Activated CD8-positive, alpha-beta memory T cell treated with anti-CD3 and anti-CD28 coated beads for 1 hour (primary cell): ENCODE measurements at places on chromosomes 3 and 15.

DNA sequence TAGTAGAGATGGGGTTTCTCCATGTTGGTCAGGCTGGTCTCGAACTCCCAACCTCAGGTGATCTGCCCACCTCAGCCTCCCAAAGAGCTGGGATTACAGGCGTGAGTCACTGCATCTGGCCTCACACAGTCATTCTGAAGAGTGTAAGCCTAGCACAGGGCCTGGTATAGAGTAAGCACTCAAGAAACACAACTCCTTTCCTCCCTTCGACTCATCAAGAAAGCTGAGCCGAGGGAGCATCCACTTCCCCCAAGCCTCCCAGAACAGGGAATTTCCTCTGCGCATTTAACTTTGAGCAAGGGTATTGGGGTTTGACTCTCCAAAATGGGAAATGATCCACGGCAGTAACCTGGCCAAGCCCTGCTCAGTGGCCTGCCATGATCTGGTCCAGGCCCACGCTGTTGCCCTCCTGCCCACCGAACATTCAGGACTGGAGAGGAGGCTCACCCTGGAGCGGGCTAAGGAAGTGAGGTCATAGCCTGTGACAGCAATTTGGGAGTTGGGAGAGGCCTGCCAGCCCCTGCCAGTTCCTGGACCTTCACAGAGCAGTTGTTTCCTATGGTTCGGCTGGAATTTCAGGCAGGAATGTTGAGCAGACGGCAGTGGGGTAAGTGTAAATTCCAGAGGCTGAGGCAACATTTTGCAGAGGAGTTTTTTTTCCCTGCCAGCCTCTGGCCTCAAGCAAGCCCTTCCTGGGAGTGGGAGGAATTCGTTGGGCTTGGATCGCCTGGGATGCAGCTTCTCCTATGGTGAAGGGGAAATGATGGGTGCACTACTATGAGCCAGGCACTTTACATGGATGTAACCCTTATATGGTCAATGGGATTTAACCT lies 21.2 kb upstream of the SMAD3 start:
- DNase-seq, result no peak

DNA sequence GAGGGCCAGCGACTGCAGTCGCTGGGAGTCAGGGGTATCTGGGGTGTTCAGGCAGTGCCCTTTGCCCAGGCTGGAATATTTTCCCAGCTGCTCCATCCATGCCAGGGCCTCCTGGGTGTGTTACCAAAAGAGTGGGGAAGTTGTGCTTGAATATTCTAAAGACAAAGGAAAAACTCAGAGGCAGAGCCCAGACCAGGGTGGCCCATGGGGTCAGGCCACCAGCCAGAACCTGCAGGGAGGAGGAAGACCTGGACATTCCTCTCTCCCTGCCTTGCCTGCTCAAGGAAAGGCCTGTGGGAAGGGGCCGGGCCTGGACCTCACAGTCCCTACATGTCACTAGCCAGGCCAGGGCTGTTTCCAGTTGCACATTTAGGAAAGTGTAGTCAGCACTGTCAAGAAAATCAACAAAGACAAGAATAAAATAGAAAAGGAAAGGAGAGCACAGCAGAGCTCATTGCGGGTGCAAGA lies 16.0 kb upstream of the KLF15 start:
- DNase-seq, result no peak

GRCh38 chr15:63572749-63573464 lies 24.3 kb upstream of the FBXL22 start:
- no peak for DNase-seq

- no peak for DNase-seq
Measured at GRCh38 chr3:162019817-162020216, 523.2 kb downstream of the OTOL1 start.

GRCh38 chr3:60216462-60217075 lies 1034.7 kb downstream of the FHIT start:
- no peak for DNase-seq

GRCh38 chr3:192331749-192332385 lies 395.5 kb downstream of the FGF12 start:
- no peak for DNase-seq

DNA sequence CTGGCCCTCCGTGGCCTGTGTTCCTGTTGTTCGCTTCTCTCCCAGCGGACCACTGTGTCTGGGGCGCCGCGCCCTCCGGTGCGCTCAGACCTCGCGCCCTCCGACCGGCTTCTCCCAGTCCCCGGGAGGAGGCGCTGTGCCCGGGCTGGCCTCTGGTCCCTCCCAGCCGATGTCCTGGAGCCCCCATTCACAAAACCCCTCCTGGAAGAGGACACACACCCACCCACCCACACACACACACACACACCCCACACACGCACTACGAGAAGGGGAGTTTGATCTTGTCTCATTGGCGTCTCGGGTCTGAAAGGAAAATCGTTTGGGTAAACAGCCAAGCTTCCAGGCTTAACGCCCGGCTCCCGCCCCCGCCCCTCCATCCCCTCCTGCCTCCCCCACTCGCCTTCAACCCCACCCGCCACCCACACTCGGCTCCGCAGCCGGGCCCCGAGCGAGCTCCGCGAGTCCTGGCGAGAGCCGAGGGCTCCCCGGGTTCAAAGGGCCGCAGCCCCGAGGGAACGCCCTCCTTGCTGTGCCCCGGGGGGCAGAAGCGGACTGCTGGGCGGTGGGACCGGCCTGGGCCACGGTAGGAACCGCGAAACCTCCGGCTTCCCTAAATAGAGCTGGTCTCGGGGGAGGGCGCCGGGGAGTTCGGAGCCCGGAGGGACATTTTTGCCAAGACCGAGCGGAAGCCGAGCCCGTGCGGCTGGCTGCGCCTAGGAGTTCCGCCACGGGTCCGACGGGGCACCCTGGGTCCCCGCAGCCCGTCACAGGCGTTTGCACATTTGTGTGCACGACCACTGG lies 23.6 kb downstream of the NR2F2 start:
- DNase-seq, result no peak

GRCh38 chr15:42832576-42832975 lies 88.0 kb downstream of the TTBK2 start:
- DNase-seq, result no peak

- DNase-seq, result peak; percentile 78
Measured at GRCh38 chr15:63504247-63504978, at the start of gene USP3. Gene USP3 (plus strand): TSS chr15:63504593. CDS start chr15:63504740, 147 bp downstream.

- DNase-seq, result no peak
Measured at GRCh38 chr3:126213379-126214028, 33.1 kb upstream of the ALDH1L1 start.

DNA sequence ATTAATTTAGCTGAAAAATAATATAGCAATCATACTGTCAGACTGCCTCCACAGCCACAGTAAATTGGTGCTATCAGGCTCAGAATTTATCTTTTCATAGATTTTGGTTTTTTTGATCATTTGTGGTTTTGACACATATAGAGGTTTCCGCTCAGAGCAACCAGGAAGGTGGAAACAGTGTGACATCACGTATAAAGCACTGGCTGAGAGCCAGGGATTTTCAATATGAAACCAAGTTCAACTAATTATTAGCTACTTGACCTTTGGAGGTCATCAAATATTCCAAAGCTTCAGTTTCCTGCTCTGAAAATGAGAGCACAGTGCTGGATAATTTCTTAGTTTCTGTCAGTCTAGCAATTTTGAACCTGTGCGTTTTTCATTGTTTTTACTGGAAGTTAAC lies 433.8 kb upstream of the SUCLG2 start:
- DNase-seq, result peak; percentile 25

DNA sequence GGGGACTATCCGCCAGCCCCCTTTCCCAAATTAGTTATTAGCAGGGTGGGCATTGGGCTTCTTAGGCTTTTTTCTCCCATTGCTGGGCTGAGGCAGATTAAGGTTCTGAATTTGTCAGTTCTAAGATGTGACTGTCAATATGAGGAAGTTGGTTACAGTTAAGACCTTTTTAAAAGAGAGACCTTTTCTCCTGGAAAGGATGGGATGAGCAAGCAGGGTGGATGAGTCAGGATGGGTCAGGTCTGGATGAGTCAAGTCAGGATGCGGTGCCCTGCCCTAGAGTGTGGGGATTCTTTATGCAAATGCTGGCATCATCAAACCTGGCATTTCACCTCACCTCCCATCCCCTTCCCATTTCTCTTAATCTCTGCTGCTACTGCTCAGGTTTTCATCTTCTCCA lies 1.9 kb downstream of the AEN start:
- DNase-seq, result no peak

GRCh38 chr3:161745741-161746140 lies 249.1 kb downstream of the OTOL1 start:
- no peak for DNase-seq

- DNase-seq, result no peak
Measured at GRCh38 chr3:127440384-127440783, 150.1 kb downstream of the TPRA1 start.

DNA sequence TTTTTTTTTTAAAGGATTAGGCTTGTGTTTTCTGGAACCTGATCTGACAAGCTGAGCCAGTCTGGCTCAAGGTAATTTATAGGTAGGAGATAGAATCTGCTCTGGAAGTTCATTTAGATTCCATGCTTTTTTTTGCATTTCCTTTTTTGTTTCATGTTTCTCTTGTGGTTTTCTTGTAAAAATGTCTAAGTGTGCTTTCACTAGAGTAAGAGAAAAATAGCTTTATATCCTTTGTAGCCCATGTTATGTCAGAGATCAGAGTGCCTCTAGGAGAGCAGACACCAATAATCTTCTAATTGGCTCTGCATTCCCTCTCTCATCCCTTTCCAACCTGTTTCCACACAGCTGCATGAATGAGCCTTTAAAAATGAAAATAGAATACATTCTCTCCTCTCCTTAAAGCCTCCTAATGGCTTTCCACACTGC lies 389.8 kb upstream of the KCNMB2 start:
- DNase-seq, result no peak

DNA sequence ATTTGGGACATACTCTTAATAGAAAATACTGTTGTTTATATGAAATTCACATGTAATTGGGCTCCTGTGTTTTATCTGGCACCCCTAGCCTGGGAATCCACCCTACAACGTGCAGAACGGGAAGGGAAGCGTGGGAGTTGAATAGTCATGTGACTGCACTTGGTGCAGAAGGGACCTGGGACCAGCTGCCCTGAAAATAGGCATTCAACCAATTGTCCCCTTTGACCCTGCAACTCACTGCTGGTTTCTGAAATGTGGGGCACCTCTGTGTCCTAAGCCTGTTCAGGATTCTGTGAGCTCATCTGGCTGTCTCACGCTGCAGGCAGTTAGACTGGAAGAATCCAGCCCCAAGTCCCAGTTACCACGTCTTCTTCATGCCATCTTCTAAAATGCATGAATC lies 79.7 kb downstream of the CACNA2D3 start:
- DNase-seq, result no peak

GRCh38 chr15:48112242-48112641 lies 8.5 kb upstream of the SLC24A5 start:
- no peak for DNase-seq

GRCh38 chr3:151599103-151599672 lies 134.5 kb upstream of the AADACL2 start:
- no peak for DNase-seq

- no peak for DNase-seq
Measured at GRCh38 chr3:195094191-195094921, 176.6 kb downstream of the XXYLT1 start.

GRCh38 chr3:178777718-178778411 lies 241.6 kb downstream of the KCNMB2 start:
- DNase-seq, result no peak

- DNase-seq, result no peak
Measured at GRCh38 chr3:195900436-195901355, 7.7 kb downstream of the TNK2 start.

GRCh38 chr15:56094171-56094570 lies 100.8 kb upstream of the NEDD4 start:
- DNase-seq, result no peak

DNA sequence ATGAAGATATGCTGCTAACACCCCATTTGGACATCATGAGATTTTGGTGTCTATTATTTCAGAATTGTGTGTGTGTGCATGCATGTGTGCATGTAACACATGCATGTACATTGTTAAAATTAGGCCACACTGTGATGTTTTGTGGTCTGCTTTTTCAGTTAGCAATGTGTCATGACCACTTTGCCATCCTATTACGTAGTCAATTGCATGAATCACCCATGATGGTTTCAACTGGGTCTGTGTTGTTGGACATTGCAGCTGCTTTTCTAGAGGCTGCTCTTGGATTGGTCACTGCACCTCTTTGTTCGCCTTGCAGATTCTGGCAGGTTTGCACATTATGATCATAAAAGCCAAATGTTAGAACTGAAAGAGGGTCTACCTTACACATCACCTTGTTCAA lies 101.0 kb upstream of the THBS1 start:
- no peak for DNase-seq

DNA sequence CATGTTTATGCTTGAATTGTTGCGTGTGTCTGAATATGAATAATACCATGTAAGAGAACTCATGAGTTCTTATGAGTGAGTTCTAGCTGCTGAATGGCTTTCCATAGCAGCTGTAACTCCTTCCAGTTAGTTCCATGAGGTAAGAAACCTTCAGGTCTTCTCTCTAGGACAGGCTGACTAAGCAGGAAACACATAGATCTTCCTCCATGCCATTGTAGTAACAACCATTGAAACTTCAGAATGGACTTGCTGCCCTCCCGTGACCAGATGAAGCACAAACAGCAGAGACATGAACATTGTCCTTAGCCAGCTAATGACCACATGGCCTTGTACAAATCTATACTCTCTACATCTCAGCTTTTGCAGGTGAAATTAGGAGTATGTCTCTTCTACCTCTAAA lies 200.0 kb downstream of the ZNF385D start:
- no peak for DNase-seq

GRCh38 chr3:187019542-187020072 lies 89.3 kb downstream of the ST6GAL1 start:
- DNase-seq, result no peak
